ENCODE measurements at places on chromosomes 2 and 18.

- DNase-seq, result no peak
Measured at GRCh38 chr18:55114876-55115275, 155.6 kb upstream of the CCDC68 start.

GRCh38 chr2:39487398-39488250 lies 50.5 kb upstream of the MAP4K3 start:
- DNase-seq, result peak; percentile 21

DNA sequence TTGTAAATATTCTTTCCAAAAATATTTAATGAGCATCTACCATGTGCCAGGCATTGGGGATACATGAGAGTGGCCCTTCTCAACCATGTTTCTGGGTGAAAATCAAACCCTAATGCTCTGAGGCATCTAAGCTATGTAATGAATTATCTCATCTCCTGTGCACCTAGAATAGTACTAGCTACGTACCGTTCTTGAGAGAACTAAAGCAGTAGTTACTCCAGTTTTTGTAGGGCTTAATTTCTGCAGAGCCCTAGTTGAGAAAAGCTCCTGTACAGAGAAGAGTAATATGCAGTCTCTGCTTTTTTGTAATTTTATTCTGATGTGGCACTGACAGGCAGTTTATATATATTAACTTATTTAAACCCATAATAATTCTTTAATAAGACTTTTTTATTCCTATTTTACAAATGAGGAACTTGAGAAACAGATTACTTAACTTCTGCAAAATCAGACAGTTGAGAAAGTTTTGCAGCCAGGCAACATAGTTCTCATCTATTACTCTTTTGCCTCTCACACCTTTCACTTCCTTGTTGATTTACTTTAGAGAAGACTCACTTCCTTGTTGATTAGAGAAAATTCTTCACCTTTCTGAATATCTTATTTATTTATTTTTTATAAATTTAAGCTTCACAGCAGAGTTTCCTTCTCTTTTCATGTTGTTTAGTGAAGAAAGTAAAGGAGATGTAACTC lies 3.1 kb downstream of the SPOPL start:
- DNase-seq, result no peak

DNA sequence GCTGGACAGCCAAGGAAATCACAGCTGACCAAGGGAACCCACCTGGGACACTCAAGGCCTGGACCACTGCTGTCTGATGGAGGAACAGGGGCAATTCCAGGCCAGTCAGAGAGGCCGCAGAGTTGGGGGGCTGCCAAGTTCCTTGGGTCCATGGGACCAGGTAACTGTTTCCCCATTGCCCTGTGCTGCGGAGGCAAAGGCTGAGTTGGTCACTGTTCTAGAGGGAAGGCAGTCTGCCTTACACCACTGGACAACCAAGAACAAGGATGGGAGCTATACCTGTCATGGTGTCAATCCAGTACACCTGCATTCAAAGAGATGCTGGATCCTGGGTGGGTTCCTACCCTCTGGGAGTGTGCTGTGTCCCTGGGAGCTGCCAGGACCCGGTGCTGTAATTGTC lies 9.6 kb upstream of the SP140L start:
- no peak for DNase-seq

GRCh38 chr2:165469417-165469816 lies at the start of gene CSRNP3:
Gene CSRNP3, plus strand, starts transcription at chr2:165469698. Its CDS starts 125,368 bp downstream, at chr2:165595066.
- peak; percentile 73 for DNase-seq

DNA sequence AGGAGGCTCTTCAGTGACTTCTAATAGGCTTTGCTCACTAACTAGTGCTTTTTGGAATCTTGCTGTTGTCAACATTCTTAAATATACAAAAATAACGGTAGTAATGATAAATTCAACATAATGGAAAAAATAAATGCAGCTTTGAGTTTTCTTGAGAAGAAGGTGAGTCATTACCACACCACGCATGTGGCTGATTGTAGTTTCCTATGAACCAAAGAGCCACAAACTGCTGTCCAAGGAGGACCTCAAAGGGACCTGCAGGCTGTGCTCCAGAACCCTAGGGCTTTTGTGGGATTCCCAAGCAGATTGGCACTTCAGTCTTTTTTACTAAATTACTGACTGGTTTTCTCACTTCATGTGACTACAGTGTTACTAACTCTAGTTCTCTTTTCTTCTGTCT lies 66.7 kb downstream of the TPGS2 start:
- DNase-seq, result no peak

DNA sequence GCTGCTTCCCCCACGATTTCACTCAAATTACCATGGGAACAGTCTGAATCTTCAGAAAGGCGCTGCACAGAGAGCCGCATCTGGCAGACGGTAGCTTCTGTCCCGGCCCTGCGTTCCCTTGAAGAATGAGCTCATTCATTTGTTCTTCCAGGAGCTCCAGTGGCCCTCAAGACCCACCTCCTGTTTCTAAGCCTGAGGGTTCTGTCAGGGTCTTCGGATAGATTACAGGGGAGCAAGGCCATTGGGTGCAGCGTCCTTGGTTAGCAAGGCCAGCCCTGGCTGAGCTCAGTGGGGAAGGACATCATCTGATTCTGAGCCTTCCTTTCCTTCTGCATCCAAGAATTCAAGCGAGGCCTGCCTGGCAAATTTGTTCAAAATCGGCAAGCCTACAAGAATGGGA lies 111.9 kb downstream of the PDCL3 start:
- no peak for DNase-seq

- no peak for DNase-seq
Measured at GRCh38 chr2:136235546-136235945, 117.6 kb upstream of the CXCR4 start.

DNA sequence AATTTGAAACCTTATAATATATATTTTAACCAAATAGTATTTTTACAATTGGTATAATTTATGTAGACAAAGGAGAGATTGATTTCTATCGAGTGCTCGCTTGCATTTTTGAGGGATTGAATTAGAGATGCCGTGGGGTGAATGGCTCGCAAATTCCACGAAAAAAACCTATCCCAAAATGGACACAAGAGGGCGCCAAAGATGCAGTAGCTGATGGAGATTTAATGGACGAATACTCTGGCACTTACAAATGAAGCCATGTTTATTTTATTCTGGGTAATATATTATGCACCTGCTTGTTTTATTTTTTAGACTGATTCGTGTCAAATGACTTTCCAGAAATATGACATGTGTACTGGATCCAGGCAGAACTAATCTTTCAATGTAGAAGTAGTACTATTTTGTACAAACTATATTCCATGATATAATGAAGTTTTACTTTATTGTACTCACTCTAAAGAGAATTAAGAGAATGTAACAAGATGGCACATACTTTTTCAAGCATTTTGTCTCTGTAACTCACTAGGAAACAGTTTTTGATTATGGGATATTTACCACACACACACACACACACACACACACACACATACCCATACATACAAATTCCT lies 505.4 kb downstream of the PLCL1 start:
- DNase-seq, result peak; percentile 76

GRCh38 chr2:241018051-241018891 lies 19.9 kb downstream of the SNED1 start:
- no peak for DNase-seq

- peak; percentile 89 for DNase-seq
Measured at GRCh38 chr2:73260338-73260984, 23.8 kb downstream of the FBXO41 start.

GRCh38 chr2:7133521-7133920 lies 216.3 kb downstream of the RNF144A start:
- DNase-seq, result no peak

DNA sequence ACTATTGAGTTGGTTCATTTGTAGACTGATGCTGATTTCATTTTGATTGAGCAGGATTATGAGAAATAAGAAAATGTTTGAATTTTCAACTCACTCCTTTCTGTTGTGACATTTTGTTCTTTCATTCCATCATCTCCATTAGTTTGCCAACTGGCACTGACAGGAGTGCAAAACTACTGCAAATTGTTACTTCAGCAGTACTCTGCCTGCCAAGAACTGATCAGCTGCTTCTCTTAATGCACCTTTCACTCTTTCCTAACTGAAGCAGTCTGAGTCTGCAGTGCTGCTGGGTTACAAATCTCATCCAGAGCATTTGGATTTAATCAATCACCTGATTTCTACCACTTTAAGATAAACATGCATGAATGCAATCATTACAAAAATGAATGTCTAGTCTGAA lies 70.9 kb downstream of the TMEFF2 start:
- DNase-seq, result peak; percentile 29

GRCh38 chr2:85418132-85419008 lies at the start of gene SH2D6:
Gene SH2D6, plus strand, starts transcription at chr2:85418714. Its CDS starts 10,752 bp downstream, at chr2:85429466.
- DNase-seq, result peak; percentile 92

GRCh38 chr18:76989647-76990190 lies 142.9 kb downstream of the MBP start:
- DNase-seq, result no peak

DNA sequence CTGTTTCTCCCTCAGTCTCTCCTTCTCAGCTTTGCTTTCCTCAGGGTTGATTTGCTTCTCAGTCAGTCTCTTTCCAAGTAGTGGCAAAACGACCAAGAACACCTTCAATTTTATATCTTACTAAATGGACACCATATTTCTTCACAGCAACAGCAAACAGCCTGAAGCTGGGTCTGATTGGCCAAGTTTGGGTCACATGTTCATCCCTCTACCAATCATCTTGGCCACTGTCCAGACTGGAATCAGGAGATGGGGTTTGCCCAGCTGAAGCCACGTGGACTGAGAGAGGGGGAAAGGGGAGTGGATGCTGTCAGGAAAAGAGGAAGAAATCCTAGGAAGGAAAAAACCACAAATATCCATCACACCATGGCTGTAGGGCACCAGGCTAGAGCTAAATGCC lies 42.0 kb upstream of the ACMSD start:
- no peak for DNase-seq

GRCh38 chr2:216428618-216429350 lies 16.5 kb downstream of the SMARCAL1 start:
- DNase-seq, result no peak

DNA sequence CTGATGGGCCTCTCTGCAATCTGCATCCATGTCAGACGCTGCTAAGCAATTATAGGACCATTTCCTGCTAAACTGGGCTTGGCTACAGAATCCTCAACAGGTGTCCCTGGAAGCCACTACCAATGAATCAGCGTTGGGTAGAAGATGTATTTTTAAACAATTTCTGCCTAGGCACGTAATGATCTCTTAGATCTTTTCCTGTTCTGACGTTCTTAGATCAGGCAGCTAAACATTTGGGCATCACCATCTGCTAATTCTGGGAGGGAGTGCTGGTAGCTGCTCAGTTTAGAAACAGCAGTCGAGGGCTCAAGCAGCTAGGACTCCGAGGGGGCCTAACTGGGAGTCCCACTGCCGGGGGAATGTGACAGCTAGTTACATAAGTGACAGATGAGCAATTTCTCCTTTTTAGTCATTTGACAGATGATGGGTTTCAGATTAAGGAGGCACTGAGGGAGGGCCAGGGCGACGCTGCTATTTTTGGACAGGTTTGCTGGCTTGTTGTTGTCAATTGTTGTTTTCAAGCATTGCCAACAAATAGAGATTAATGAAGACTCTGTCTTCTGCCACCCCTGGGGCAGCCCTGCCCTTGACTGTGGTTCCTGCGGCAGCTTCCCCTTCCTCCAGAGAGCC lies 92.7 kb downstream of the MRO start:
- DNase-seq, result no peak

- no peak for DNase-seq
Measured at GRCh38 chr18:8717011-8717770, 11.8 kb downstream of the MTCL1 start.

- DNase-seq, result no peak
Measured at GRCh38 chr2:128538396-128538795, 219.7 kb upstream of the HS6ST1 start.

DNA sequence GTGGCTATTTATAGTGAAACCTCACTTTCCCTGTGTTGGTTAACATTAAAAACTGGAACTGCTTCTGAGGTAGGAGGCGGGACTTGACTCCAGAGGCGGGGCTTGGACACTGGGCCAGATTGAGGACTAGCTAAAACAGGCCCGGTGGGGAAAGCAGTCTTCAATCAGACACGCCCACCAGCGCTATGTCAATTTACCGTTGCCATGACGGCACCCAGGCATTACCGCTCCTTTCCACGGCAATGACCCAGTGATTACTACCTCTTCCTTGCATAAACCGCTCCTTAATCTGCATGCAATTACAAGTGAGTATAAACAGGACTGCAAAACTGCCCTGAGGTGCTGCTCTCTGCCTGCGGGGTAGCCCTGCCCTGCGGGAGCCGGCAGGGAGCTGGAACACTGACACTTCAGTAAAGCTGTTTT lies 35.3 kb downstream of the LRRFIP1 start:
- DNase-seq, result peak; percentile 80

DNA sequence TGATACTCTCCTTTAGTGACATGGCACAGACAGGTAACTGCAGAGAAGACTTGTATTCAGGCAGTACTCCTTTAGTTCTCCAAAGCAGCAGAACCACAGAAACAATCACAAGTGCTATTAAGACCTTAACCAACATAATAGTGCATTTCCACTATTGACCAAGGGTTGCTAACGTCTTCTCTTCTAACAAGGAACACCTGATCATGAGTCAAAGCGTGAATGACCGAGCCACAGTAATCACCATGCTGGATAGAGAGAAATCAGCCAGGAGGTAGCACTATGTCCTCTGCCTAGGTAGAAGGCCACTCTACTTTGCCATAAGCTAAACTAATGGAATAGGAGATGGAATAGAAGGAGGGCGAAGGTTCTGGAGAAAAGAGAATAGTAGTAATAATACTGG lies 161.0 kb downstream of the ANKRD44 start:
- DNase-seq, result no peak

- DNase-seq, result peak; percentile 70
Measured at GRCh38 chr2:168156661-168157060, 90.7 kb downstream of the STK39 start.

DNA sequence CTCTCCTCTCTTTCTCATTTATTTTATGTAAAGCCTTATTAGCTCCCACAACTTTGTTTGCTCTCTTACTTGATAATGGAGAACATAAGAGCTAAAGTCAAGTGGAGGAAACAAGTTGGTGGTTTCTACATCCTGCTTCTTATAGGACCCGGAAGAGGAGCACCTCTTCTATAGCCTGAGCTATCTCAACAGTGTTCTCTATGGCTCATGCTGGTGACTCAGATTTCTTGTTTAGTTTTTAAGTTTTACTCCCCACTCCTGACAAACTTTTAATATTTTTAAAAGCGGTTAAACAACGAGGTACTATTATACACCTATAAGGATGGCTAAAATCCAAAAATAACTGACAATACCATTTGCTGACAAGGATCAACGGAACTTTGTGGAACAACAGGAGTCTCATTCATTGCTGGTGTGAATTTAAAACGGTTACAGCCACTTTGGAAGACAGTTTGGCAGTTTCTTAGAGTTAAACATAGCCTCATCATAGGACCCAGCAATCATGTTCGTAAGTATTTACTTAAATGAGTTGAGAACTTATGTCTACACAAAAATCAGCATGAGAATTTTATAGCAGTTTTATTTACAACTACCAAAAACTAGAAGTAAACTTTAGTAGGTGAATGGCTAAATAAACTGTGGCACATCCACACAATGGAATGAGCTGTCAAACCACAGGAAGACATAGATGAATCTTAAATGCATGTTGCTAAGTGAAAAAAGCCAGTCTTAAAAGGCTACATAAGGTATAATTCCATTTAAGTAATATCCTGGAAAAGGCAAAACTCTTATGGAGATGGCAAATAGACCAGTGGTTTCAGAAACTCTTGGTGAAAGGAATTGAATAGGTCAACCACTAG lies 12.7 kb upstream of the CDC42EP3 start:
- DNase-seq, result no peak

GRCh38 chr18:44870631-44871502 lies 190.2 kb downstream of the SETBP1 start:
- no peak for DNase-seq

- DNase-seq, result no peak
Measured at GRCh38 chr2:233466991-233467603, 99.5 kb downstream of the USP40 start.

All from AG20443 (cell line).